Activated naive CD8-positive, alpha-beta T cell treated with anti-CD3 and anti-CD28 coated beads for 36 hours (primary cell): ENCODE measurements at places on chromosomes 16 and 17. TPM values are rescaled to one million over a fixed set of nuclear protein-coding genes. Genes with fewer than 3 reads are reported as not detected.

DNA sequence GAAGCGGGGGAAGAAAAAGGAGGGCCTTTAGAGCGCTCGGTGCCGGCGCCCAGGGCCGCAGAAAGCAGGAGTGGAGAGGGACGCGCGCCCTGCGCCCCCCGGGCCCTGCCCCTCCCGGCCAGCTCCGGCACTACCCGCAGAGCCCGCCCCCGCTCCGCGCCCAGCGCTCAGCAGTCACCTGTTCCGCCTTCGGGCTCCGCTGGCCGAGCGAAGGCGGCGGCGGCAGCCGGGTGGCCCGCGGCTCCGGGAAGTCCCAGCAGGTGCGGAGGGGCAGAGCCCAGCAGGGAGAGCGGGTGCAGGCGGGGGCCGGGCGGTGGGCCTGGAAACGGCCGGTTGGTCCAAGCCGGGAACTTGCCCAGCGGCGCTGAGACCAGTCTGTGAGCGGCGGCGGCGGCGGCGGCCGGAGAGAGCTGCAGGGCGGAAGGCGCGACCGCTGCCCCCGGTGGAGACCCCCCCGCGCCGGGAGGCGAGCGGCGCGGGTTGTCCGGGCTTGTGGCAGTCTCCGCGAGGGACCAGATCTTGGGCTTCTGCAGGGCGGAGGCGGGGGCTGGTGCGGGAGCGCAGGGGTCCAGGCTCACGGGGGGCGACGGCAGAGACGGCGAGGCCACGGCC lies 2.2 kb downstream of the IRX3 start:
- DNase-seq: no peak

DNA sequence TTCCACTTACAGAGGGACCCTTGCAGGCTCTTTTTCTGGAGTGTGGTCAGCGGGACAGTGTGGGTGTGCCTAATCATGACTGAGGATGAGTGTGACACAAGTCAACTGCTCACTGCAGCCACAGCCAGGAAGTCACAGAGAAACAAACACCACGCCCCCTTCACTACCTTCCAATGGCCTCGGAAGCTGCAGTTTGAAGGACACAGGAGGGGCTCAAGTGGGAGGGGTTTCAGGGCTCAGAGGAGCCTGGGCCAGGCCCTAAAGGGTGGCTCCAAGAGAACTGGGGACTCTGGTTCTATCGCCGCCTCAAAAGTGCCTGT lies 116.2 kb upstream of the SDK2 start:
- DNase-seq: no peak

DNA sequence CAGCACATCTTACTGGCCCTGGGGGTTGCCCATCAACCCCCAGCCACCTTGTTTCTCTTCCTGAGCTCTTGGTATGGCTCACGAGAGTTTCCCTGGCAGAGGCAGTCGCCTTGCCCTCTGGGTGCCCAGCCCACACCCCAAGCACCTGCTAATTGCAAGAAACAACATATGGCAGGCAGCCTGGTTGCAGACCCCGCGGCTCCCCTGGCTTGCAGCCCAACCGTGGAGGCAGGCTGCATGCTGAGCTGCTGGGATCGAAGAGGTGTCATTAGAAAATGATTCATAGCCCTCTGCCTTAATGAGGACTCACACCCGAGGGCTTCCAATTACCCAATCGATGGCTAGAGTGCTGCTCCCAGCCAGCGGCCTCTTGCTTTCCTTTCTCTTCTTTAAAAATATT lies 115.7 kb downstream of the TMEM114 start:
- no peak for DNase-seq

DNA sequence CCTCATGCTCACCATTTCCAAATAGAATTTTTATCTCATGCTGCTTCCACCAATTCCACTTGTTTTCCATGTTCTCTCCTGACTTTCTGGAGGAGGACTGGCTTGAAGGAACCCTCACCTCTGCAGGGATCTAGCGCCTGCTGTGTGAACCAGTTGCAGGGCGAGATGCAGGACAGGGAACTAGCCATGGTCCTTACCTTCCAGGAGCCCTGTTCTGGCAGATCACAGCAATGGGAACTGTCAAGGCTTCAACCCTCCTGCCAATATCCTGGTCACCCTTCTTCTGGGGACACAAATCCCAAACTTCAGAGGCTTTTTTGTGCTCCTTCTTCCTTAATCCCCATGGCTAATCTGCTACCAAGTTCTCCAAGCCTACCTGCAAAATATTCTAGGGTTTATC lies 60.4 kb upstream of the MMP2 start:
- DNase-seq: no peak

GRCh38 chr17:73924114-73924908 lies 279.2 kb upstream of the RPL38 start:
- DNase-seq: no peak

DNA sequence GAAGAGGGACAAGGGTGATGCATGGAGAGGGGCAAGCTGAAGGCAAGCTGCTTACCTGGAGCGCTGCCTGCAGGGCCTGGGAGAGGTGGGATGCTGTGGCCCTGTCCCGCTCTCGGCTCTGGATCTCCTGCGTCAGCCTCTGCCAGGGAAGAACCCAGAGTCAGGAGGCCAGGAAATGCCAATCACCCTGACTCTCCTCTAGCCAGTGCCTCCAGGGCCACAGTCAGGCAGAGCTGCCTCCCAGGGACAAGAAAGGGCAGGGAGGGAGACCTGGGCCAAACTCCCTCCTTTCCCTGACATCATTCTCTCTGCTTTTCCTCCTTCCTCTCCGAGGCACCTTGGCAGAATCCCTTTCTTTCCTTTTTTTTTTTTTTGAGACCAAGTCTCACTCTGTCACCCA lies 11.3 kb downstream of the CDK3 start:
- DNase-seq: no peak

GRCh38 chr17:58028578-58028977 lies 21.5 kb upstream of the SRSF1 start:
- no peak for DNase-seq

GRCh38 chr17:40564883-40565768 lies at the start of gene CCR7:
Gene CCR7, minus strand, starts transcription at chr17:40565472. Its CDS starts 63 bp downstream, at chr17:40565409.
- DNase-seq: peak; percentile 86

DNA sequence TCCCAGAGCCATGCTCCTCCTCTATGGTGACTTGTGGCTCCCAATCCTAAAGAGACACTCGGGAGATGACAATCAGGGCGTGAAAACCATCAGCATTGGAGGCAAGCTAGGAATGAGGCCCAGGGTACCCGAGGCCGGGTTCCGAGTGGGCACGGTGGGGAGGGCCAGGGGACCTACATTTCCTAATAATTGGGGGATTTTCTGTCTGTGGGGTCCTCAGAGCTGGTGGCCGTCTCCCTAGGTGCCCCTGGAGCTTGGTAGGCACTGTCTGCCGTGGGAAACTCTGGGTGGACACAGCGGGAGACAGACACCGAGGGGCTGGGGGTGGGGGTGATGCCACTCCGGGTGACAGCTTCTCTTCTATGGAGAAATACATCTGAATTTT lies 312.5 kb upstream of the TNRC6C start:
- DNase-seq: no peak

DNA sequence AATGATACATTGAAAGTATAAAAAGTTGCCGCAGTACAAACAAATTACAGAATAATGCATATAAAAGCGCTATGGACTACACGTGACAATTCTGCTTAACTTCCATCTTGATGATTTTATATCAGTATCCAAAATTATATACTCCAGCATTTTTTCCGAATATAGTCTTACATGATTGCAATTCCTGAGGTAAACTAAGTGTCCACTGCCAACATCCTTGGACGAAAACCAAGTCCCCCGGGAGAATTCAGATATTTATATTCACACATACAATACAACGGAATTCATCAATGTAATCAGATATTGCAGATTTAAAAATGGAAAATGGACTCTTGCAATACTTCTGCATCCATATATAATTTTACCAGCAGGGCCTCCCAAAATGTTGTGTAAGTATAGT lies 8.9 kb upstream of the MYH11 start:
- no peak for DNase-seq

GRCh38 chr17:76327696-76328095 lies 19.6 kb upstream of the QRICH2 start:
- no peak for DNase-seq

GRCh38 chr16:17622366-17622765 lies 151.6 kb upstream of the XYLT1 start:
- no peak for DNase-seq

DNA sequence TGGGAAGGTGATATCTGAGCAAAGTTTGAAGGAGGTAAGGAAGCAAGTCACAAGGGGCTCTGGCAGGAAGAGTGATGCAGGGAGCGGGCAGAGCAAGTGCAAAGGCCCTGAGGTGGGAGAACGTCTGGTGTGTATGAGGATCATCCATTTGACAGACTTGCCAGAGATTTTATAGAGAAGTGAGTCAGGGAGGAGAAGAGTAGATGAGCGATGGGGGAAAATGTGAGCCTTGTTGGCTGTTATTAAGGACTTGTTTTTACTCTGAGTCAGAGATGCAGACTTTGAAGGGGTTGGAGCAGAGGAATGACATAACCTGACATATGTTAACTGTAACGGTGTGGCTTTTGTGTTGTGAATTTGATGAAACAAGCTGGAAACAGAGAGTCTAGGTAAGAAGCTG lies 3.5 kb upstream of the CLEC10A start:
- DNase-seq: no peak

GRCh38 chr17:44174427-44174826 lies 3.9 kb downstream of the ASB16 start:
- no peak for DNase-seq

DNA sequence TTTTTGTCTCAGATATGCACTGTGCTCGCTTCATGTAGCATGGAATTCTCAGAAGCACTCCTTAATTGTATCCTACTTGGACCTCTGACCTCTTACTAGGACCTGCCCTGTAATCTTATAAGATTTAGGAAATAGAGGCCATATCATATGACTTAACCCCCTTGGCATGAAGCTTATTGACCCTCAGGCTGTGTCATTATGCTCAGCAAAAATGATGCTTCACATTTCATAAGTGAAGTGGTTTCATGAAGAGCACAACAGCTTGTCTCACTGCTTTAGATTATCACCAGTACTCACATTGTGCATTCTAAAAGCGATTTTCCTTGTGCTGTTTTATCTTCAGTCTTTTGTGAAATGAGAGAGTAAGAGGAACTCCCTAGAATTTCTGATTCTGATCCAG lies 6.4 kb downstream of the PHKB start:
- no peak for DNase-seq

GRCh38 chr16:4404247-4404966 lies 12.0 kb downstream of the CORO7 start:
- DNase-seq: peak; percentile 45

GRCh38 chr17:42578282-42578869 lies 847 bp upstream of the PSMC3IP start:
- DNase-seq: peak; percentile 78

DNA sequence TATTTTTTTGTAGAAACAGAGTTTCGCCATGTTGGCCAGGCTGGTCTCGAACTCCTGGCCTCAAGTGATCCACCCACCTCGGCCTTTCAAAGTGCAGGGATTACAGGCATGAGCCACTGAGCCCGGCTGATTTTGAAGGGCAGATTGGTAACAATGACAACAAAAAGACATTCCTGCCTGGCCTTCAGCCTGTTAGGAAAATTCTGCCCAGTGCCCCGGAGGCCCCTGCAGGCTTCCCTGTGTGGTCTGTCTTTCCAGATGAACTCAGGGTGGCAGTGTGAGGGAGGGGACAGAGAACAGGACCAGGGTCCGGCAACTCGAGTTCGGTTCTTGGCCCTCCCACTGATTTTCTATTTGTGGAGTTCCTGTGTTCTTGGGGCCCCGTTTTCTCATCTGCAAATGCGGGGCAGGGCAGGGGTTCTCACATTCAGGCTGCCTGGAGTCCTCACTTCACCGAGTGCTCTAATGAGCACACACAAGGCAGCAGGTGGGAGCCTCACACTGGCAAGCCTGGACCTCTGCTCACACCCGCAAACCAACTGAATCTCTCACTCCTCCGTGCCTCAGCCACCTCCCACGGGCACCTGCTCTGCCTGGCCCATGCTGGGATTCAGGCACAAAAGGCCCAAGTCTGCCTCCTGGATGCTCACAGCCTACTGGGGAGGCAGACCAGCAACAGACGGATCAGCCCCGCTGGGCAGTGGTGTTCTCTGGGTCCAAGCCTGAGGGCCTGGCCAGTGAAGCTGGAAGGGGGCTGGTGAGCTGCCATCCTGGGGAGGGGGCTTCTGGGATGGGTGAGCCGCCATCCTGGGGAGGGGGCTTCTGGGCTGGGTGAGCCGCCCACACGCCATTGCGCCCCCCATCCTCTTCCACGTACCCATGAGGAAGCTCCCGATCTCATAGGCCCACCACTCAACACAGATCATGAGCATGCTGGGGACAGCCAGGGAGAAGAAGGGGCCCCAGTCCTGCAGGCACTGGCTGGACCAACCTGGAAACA lies 10.3 kb downstream of the SLC47A2 start:
- DNase-seq: no peak

DNA sequence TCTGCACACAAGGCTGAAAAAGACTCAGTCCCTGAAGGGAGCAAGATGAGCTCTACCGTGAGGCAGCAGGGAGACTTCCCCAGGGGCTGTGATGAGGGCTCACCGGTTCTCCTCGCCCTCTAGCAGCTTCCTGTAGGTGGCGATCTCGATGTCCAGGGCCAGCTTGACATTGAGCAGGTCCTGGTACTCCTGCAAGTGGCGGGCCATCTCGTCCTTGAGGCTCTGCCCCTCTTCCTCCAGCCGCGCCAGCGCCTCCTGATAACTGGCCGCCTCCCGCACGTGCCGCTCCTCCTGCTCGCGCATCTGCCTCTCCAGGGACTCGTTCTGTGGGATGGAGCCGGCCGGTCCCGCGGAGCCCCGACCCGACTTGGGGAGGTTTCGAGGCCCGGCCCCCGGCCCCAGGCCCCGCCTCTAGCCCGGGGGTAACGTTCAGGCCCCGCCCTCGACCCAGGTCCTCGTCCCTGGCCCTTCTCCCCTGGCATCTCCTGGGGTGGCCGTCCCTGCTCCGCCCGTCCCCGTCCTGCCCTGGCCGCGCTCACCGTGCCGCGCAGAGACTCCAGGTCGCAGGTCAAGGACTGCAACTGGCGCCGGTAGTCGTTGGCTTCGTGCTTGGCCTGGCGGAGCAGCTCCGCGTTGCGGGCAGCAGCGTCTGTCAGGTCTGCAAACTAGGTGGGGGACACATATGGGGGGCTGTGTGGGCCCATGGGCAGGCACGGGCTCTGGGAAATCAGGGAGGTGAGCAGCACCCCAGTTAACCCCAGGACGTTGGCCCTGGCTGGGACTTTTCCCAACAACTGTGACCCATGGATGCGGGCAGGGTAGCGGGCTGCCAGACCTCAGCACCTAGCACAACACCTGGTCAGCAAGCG lies 3.9 kb downstream of the GFAP start:
- peak; percentile 49 for DNase-seq

BRIP1 gene
- total RNA-seq: 17.0 TPM

KRT222 gene
- not detected for total RNA-seq

ASPHD1 gene
- 2.0 TPM for total RNA-seq

KRT40 gene
- total RNA-seq: not detected

CCL7 gene
- not detected for total RNA-seq

CPHXL2 gene
- total RNA-seq: not detected

C16orf86 gene
- total RNA-seq: 1.3 TPM

DPEP3 gene
- total RNA-seq: 0.42 TPM

TOB1 gene
- total RNA-seq: 44.9 TPM

KCNJ18 gene
- 0.10 TPM for total RNA-seq

ATP6V0A1 gene
- 5.6 TPM for total RNA-seq

C16orf96 gene
- total RNA-seq: 0.20 TPM

NPIPA3 gene
- total RNA-seq: 1.2 TPM

SLC35G6 gene
- not detected for total RNA-seq
